Suprapubic skin (tissue), 4 donors: ENCODE measurements at places on chromosomes 4 and X. TPM values are rescaled to one million over a fixed set of nuclear protein-coding genes. Genes with fewer than 3 reads are reported as not detected.

KIT gene
- total RNA-seq, result 52.8 TPM

ERVMER34-1 gene
- total RNA-seq, result 1.4 TPM

ADH1A gene
- not detected for total RNA-seq

EFHC2 gene
- 7.6 TPM for total RNA-seq

SMR3B gene
- total RNA-seq, result not detected

GRCh38 chrX:107678957-107679740 is 50.8 kb downstream of the PRPS1 start:
- no peaks in the 10 kb centered on the region for H3K36me3 ChIP-seq
- H3K4me3 ChIP-seq, result no peak overlapping the region
- peak overlapping the region; percentile 99 for H3K27ac ChIP-seq
- peaks cover 62% of the 10 kb centered on the region for H3K4me1 ChIP-seq

DNA sequence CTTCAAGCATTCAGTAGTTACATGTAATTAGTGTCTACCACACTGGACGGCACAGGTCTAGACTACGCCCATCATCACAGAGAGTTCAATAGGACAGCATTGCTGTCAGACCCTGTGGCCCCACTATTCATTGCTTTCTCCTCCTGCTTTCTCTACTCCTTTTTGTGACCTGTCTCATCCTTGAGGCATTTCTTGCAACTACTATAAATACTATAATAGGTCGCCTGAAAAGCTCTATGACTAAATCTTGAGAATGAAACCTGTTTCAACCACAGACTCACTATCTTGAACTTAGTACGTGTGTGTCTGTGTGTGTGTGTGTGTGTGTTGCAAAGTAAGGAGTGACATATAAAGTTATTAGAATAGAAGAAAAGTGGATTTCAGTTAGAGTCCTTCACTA is 252.9 kb upstream of the KLF3 start:
- no peaks in the 10 kb centered on the region for H3K36me3 ChIP-seq
- no peak overlapping the region for H3K4me3 ChIP-seq
- no peak overlapping the region for H3K27ac ChIP-seq
- H3K4me1 ChIP-seq, result no peaks in the 10 kb centered on the region
- DNase-seq, result no peak

GRCh38 chr4:47198791-47199190 is 167.4 kb downstream of the GABRB1 start:
- H3K27me3 ChIP-seq, result no peaks in the 10 kb centered on the region
- H3K36me3 ChIP-seq, result no peaks in the 10 kb centered on the region
- no peaks in the 10 kb centered on the region for H3K4me1 ChIP-seq
- no peak overlapping the region for H3K27ac ChIP-seq

DNA sequence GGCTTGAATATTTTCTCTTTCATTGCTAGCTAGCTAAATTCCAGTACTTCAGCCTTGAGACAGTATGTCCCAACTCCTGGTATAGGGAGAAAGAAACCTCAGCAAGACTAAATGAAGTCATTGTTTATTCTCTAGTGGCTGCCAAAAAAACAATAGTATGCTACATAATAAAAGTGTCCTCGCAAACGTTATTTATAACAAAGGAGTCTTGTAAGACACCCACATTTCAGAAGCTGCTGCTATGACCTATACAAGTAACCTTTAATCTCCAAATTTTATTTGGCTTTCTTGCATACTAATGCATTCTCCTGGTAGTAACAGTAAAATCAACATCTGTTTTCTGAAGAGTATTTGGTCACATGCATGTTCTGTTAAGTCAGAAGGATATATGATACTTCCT is 28.8 kb downstream of the NEK1 start:
- no peak for DNase-seq
- no peaks in the 10 kb centered on the region for H3K4me1 ChIP-seq
- H3K4me3 ChIP-seq, result no peak overlapping the region
- H3K27me3 ChIP-seq, result no peaks in the 10 kb centered on the region
- no peak overlapping the region for H3K27ac ChIP-seq

- H3K27me3 ChIP-seq, result no peaks in the 10 kb centered on the region
- H3K27ac ChIP-seq, result no peak overlapping the region
- no peaks in the 10 kb centered on the region for H3K36me3 ChIP-seq
- no peak for DNase-seq
- H3K4me1 ChIP-seq, result no peaks in the 10 kb centered on the region
- H3K4me3 ChIP-seq, result no peak overlapping the region
Measured at GRCh38 chrX:70808942-70809940, 99.3 kb downstream of the TEX11 start.

DNA sequence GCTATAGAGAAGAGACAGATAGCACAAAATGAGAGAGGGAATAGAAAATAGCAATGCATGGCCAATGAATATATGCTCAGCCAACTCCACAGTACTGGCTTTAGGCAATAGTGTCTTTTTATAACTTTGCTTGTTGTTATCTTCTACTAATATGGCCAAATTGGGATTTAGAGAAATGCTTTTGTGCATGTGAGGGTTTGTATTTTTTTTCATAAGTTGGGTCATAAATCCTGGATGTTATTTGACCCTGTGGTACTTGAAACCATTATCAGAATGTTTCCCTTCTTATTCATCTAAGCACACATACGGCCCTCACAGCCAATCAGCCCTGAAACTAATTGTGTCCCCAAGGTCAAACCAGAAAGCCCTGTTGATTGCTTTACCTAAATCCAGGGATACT is 35.2 kb upstream of the LPAR4 start:
- DNase-seq, result no peak
- no peak overlapping the region for H3K4me3 ChIP-seq
- H3K27me3 ChIP-seq, result no peaks in the 10 kb centered on the region
- H3K4me1 ChIP-seq, result no peaks in the 10 kb centered on the region

GRCh38 chr4:23667659-23668058 is 222.2 kb downstream of the PPARGC1A start:
- DNase-seq, result no peak
- no peaks in the 10 kb centered on the region for H3K27me3 ChIP-seq
- H3K4me3 ChIP-seq, result no peak overlapping the region
- no peak overlapping the region for H3K27ac ChIP-seq
- no peaks in the 10 kb centered on the region for H3K4me1 ChIP-seq

DNA sequence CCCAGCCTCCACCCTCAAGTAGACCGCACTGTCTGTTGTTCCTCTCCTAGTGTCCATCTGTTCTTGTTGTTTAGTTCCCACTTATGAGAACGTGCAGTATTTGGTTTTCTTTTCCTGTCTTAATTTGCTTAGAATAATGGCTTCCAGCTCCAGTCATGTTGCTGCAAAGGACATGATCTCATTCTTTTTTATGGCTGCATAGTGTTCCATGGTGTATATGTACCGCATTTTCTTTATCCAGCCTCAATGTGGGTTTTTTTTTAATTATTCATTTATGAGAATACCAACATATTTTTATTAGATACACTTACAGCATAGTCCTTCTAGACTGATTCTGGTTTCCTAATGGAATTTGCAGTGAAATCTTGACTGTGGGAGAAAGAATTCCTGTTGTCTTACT is 1.3 kb downstream of the VMA21 start:
- no peaks in the 10 kb centered on the region for H3K27me3 ChIP-seq
- H3K27ac ChIP-seq, result no peak overlapping the region
- H3K4me3 ChIP-seq, result peak overlapping the region; percentile 72
- peaks cover 14% of the 10 kb centered on the region for H3K4me1 ChIP-seq
- no peak for DNase-seq

DNA sequence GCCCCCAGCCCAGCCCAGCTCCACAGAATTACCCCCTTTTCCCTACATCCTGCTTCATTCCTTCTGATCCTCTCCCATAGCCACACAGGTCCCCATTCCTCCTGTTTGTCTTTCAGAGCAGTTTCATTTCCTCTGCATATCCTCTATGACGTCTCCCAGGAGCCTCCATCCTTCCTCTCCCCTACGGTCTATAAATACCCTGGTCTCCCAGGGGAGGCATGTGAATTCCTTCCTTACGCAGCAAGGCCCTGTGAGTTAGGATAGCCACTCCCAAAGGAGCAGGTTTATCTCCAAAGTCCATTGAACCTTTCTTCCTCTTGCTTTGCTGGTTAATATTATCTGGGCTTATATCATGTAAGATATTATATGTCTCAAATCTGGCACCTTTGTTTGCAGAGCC is 8.4 kb upstream of the APLN start:
- no peaks in the 10 kb centered on the region for H3K36me3 ChIP-seq
- H3K27me3 ChIP-seq, result no peaks in the 10 kb centered on the region
- no peak overlapping the region for H3K4me3 ChIP-seq
- no peak overlapping the region for H3K27ac ChIP-seq
- peaks cover 2% of the 10 kb centered on the region for H3K4me1 ChIP-seq

DNA sequence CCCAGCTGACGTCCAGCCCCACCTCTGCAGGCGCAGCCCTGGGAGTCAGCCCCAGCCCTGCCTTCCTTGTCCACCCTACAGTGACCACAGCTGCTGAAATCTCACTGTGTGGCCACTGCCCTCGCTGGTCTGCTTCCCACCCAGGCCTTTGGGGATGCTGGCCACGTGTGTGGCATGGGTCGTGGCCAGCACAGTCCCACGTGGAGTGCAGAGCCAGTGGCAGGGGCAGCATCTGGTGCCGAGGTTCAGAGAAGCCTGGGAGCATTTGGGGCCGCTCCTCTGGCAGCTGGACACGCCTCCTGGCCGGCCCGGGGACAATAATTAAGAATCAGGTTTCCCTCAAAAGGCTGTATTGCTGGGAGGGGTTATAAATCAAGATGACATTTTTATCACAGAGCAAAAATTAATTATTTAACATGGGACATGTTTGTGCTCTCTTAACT is 92.1 kb downstream of the HMX1 start:
- H3K27me3 ChIP-seq, result peaks cover 36% of the 10 kb centered on the region
- no peaks in the 10 kb centered on the region for H3K36me3 ChIP-seq
- H3K4me3 ChIP-seq, result no peak overlapping the region
- H3K4me1 ChIP-seq, result no peaks in the 10 kb centered on the region
- H3K27ac ChIP-seq, result no peak overlapping the region

GRCh38 chrX:110852180-110852579 is 56.6 kb upstream of the CHRDL1 start:
- H3K36me3 ChIP-seq, result no peaks in the 10 kb centered on the region
- no peak overlapping the region for H3K27ac ChIP-seq
- H3K4me1 ChIP-seq, result peaks cover 5% of the 10 kb centered on the region
- H3K4me3 ChIP-seq, result no peak overlapping the region
- no peaks in the 10 kb centered on the region for H3K27me3 ChIP-seq
